ENCODE measurements at places on chromosomes 3 and 15. TPM values are rescaled to one million over a fixed set of nuclear protein-coding genes. Genes with fewer than 3 reads are reported as not detected.

Gene DNAJA4
- total RNA-seq = 69.9 TPM

Gene GOLGA8S
- not detected for total RNA-seq

DNA sequence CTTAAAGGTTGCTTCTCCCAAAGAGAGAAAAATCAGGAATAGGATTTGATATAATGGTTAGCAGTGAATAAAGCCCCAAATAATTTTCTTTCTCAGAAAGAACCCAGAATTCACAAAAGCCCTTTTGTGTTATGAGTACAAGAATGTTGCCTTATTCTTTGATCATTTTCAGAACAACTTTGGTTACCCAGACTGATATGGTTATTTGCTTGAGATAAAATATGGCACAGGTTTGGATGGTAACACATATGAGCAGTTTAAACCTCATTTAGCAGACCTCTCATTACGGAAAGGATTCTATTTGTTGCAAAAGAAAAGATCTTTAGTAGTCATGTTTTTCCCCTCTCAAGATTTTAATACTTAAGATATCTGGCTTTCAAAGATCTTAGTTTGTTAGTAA lies 104.8 kb upstream of the MEX3B start:
- H3K4me3 ChIP-seq = no peak overlapping the region
- no peaks in the 10 kb centered on the region for H3K27me3 ChIP-seq
- H3K36me3 ChIP-seq = peaks cover 23% of the 10 kb centered on the region
- DNase-seq = no peak
- no peaks in the 10 kb centered on the region for H3K4me1 ChIP-seq
- no peak overlapping the region for H3K27ac ChIP-seq

- no peak for DNase-seq
- H3K36me3 ChIP-seq = no peaks in the 10 kb centered on the region
- no peak overlapping the region for H3K27ac ChIP-seq
- H3K27me3 ChIP-seq = no peaks in the 10 kb centered on the region
- H3K4me3 ChIP-seq = no peak overlapping the region
- no peaks in the 10 kb centered on the region for H3K4me1 ChIP-seq
Observed at GRCh38 chr15:77553257-77553656, 79.5 kb downstream of the LINGO1 start.

- H3K27ac ChIP-seq = no peak overlapping the region
- H3K4me3 ChIP-seq = no peak overlapping the region
- peaks cover 53% of the 10 kb centered on the region for H3K27me3 ChIP-seq
- no peak for DNase-seq
- no peaks in the 10 kb centered on the region for H3K4me1 ChIP-seq
Observed at GRCh38 chr15:83380059-83380458, 67.1 kb upstream of the SH3GL3 start.

- DNase-seq = no peak
- H3K27me3 ChIP-seq = no peaks in the 10 kb centered on the region
- no peaks in the 10 kb centered on the region for H3K36me3 ChIP-seq
Observed at GRCh38 chr15:49877873-49878521, 241.0 kb downstream of the ATP8B4 start.

Data from transverse colon (tissue), 4 donors.